ENCODE measurements at places on chromosomes 3 and 15.

DNA sequence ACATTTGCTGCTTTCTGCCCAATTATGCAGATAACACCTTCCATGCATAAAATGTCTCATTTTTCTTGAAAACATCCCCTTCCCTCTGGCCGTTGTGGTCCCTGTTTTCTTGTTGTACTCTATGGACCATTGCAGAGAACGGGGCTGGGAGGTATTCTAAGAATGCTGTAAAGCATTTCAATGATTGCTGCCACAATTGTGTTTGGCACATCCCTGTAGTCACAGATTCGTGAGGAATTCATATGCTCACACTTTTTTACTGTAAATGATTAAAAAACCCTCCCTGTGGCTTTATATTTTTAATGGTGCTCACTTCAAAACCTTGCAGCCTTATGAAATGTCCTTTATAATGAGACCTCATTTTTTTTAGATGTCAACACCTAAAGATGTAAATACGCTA is 207.2 kb upstream of the GBE1 start:
- DNase-seq, result no peak

DNA sequence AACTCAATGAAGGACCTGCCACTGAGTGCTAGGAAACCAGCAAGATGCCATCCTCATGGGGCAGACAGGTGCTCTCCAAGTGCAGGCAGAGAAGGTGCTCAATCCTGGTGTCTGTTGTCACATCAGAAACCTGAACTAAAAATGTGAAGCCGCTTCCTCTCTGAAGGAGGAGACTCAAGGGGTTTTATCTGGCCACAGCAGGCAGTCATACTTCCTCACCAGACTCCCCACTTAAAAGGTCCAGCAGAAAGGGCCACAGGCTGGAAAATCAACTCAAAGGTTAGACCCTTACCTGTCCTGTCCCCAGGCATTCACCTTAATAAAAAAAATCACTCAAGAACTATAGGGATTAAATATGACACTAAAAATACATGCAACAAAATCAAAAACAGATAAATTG is 4.8 kb downstream of the CCDC12 start:
- no peak for DNase-seq

GRCh38 chr3:147613725-147614124 is 204.6 kb downstream of the ZIC1 start:
- no peak for DNase-seq

GRCh38 chr3:182808041-182808770 is 14.9 kb downstream of the ATP11B start:
- DNase-seq, result no peak

DNA sequence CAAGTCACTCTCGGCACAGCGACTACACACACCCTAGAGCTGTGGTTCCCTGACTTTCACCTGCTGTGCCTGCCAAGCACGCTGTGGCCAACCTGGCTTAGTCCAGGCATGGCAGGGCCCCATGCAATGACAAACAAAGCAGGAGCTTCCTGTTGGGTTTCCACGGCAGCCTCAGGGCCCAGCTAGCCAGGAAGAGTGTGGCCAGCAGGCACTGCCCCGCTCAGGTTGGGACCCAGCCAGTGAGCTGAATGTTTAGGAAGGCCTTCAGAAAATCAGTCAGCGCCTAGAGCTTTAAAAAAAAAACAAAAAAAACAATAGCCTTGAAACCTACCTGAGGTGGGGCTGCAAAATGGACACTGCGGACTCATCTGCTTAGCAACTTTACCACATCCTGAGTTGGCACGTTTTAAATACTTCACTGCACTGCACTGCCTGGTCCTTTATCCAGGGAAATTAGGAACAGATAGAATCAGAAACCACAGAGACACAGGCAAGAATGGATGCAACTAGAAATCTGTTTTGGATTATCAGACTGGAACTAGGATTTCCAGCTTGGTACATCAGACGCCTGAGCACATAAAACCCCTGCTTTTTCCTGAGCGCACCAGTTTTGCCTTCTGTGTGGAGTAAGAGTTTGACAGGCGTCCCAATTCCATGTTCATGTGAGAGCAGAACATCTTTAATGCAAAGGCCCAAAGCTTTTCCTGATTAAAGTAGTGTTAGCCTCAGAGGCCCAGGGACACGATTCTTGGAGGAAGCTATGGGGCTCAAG is 36.2 kb upstream of the LDHAL6B start:
- DNase-seq, result no peak

- DNase-seq, result no peak
Measured at GRCh38 chr3:196087906-196088305, 6.0 kb upstream of the TFRC start.

DNA sequence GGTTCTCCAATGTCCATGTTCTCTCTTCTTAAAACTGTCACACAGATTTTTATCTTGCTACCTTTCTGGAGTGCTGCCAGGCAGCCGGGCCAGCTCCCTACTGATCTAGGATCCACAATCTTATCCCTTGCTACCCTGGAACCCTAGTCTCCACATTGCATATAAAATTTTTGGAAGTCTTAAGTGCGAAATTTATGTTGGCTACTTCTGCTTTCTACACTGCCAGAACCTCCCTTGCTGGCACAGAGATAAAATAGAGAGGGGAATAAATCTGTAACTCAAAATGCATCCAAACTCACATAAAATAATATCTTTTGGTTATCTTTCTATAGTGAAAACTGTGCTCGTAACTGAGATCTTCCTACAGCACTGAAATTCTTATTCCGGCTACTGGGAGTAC is 182.6 kb downstream of the ZPLD1 start:
- no peak for DNase-seq

DNA sequence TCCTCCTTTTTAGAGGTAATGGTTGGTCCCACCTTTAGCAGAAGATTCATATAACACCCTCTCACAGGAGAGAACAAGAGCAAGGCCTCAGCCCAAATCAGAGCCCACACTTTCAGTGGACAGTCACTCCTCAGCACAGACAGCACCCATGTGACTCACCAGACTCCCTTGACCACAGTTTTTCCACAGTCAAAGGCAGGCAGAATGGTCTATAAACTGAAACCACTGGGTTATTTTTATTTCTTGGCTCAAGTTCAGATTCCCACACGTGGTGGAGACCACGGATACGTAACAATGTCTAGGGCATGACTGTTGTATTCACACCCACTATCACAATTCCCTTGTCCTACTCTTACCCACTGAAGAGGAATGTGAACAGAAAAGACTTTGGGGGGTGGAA is 237.8 kb upstream of the UBE2E1 start:
- DNase-seq, result no peak

- no peak for DNase-seq
Measured at GRCh38 chr3:180116658-180117057, 79.9 kb upstream of the PEX5L start.

DNA sequence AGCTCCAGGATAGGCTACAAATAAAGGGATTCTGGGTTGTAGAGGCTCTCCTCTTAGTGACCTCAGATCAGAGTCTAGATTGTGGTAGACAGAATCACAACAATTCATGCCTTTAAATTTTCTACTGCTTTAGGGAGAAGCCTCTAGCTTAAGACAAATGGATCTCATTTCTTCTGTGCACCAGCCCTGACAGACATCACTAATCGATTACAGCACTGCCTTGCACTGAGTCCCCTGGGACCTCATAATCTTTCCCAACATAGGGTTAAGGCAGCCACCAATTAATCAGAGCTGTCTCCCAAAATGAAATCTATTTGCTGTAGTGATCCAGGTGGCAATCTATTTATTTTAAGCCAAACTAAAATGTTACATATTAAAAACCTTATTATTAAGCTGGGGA is 436.5 kb upstream of the WNT5A start:
- DNase-seq, result no peak

- DNase-seq, result no peak
Measured at GRCh38 chr3:85589145-85589544, 630.4 kb downstream of the CADM2 start.

GRCh38 chr15:43283526-43283925 is 16.8 kb upstream of the TGM5 start:
- no peak for DNase-seq

GRCh38 chr3:53818221-53819162 is 27.7 kb downstream of the CHDH start:
- DNase-seq, result no peak

- no peak for DNase-seq
Measured at GRCh38 chr3:128006061-128007032, 45.9 kb upstream of the SEC61A1 start.

DNA sequence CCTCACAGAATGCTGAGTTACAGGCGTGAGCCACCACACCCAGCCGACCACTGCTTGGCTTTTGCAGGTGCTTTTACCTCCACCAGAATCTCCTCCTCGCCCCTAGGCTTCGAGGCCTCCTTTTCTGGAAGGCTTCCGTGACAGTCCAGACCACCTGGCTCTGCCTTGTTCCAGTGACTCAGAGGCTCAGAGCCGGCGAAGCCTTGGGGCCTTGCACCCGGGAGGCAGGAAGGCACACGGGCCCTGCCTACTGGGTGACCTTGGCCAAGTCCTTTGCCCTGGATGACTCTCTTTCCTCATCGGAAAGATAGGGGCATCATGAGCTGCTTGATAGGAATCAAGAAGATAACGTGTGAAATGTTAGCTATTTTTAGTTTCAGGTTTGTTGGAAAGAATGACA is 31.3 kb upstream of the FURIN start:
- DNase-seq, result no peak

DNA sequence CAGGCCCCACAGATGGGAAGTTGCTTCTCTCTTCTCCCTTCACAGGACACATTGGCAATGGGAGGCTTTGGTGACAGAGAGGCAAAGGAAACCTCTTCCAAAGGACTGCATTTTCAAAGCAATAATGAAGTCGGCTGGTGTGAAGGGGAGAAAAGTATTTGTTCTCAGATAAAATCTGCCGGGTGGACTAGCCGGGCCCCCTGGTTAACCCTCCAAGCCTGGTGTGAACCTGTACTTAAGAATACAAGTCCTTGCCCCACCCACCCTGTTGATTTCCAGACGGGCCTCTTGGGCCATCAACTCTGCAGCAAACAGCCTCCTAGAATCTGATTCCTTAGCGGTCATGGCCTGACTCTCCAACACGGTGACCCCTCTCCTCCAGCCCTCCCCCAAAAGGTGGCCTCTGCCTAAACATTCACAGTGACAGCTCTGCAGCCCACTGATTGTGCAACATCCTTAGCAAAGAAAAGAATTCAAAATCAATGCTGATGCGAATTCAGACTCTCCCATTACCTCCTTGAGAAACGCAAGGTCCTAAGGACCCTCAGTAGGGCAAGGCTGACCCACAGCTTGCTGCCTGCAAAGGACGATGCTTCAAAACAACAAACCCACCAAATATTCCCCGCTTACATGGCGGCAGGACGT is 9.9 kb downstream of the TLE3 start:
- no peak for DNase-seq

DNA sequence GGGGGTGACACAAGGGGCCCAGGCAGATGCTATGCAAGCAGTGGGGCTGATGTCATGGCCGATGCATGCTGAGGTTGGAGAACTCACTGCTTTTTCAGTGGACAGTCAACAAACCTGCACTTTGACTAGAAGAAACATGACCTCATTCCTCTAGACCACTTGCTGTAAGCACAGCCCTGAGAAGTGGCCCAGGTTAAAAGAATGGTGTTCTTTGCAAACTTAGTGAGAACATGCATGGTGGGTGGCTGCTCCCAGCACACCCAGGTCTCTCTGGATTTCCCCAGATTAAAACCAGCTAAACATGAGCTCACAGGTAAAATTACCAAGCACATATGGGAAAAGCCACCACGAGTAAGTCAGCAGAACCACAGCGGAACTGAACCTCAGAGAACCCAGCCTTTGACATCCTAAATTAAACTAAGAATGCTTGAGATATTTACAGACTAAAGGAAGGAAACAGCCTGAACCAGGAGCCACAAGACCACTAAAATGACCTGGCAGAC is 15.5 kb downstream of the DLEC1 start:
- no peak for DNase-seq

DNA sequence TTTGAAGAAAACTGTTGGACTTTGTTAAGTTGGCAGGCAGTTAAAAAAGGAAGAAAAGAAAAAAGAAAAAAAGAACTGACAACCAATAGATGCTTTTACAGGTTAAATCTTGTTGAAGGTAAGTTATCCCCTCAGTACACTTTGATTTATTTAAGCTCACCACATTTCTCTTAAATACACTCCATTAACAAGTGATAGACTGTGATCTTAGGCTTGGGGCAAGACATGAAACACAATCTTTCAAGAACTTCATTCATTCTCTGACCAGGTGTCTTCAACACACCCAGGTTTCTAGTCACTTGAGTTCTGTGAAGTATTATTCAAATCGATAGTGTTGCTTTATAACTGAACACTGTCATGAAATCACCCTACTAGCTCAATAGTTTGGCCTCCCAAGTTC is 751.9 kb downstream of the ROBO1 start:
- DNase-seq, result no peak

- DNase-seq, result no peak
Measured at GRCh38 chr3:80676866-80677265, 909.1 kb upstream of the ROBO1 start.

DNA sequence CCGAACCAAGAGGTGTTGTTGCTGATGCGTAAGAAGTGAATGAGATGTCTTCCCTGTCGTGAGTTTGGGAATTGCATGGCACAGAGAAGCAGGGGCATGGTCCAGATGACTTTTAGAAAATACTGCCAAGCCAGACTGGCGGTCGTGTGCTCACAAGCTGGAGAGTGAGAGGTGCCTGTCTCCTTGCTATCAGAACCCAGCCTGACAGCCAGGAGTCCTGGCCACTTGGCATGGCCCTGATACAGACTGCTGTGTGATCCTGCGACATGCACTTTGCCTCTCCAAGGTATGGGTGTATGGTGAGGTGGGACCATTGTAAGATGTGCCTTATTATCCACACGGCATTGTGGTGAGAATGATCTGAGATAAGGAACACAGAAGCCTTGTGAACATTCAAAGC is 93.0 kb downstream of the SMAD3 start:
- DNase-seq, result no peak

- no peak for DNase-seq
Measured at GRCh38 chr15:66196602-66197001, 56.9 kb downstream of the MEGF11 start.

- DNase-seq, result no peak
Measured at GRCh38 chr15:23694592-23694991, 7.5 kb upstream of the NDN start.

- DNase-seq, result no peak
Measured at GRCh38 chr3:27193056-27193455, 176.1 kb downstream of the NEK10 start.

GRCh38 chr3:105836533-105836932 is 32.3 kb downstream of the CBLB start:
- DNase-seq, result no peak

- no peak for DNase-seq
Measured at GRCh38 chr15:46764851-46765250, 952.5 kb upstream of the SEMA6D start.

- no peak for DNase-seq
Measured at GRCh38 chr15:51697163-51697562, 15.9 kb downstream of the SCG3 start.

- no peak for DNase-seq
Measured at GRCh38 chr3:63607716-63608115, 44.8 kb upstream of the SNTN start.
